ENCODE measurements at places on chromosomes 4 and X.

- DNase-seq = no peak
These were observed 50.7 kb upstream of the NLGN4X start for GRCh38 chrX:6279277-6279909.

- DNase-seq = no peak
These were observed 111.3 kb downstream of the GATB start for GRCh38 chr4:151649479-151649878.

GRCh38 chr4:175412161-175412560 lies 399.9 kb downstream of the GPM6A start:
- DNase-seq = no peak

DNA sequence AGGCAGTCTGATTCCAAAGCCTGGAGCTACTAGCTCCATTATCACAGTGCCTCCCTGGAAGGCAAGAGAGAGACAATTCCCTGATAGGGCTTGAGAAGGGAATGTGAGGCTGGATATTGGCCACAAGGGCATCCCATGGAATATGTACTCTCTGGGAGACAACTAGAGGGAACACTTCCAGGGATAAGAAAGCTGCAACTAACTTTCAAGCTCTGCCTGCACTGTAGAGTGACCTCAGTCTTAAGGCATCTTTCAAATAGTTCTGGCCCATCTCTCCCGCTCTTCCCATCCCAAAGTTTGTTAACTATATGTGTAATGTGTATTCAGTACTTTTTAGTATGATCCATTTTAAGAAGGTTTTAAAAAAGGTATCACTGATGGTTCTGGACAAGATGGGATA lies 13.1 kb upstream of the RNF212 start:
- DNase-seq = no peak

DNA sequence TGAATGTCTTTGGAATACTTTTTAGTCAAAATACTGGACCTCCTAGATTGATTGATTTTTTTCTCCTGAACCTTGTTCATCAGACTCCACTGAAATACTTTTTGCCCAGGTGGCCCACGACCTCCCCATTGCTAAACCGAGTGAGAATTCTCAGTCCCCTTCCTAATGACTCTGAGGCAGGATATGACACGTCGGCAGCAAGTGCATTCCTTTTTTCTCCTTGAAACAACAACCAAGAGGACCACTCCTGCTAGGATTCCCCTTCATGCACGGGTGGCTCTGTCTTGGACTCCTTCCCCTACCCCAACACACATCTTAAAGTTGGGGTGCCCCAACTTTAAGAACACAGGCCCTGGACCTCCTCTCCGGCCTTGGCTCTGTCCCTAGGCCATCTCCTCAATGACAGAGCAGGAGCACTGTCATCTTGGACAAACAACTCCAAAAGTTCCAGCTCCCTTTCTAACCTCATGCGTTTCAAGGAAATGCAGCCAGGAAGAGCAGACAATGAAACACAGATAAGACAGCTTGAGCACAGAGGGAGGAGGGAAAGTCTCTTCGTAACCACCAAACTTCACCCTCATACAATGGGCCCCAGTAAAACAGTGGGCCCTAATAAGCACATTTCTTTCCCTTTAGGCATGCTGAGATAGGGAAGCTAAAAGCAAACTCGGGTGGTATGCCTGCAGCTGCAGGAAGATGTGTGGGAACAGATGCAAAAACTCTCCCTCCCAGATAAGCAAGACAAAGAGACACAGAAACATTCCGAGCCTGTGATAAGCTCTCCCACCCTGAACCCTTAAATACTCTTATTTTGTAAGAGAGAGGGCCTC lies 33.9 kb downstream of the ZBTB49 start:
- no peak for DNase-seq

- no peak for DNase-seq
These were observed 43.8 kb upstream of the CLDN34 start for GRCh38 chrX:9923357-9923756.

DNA sequence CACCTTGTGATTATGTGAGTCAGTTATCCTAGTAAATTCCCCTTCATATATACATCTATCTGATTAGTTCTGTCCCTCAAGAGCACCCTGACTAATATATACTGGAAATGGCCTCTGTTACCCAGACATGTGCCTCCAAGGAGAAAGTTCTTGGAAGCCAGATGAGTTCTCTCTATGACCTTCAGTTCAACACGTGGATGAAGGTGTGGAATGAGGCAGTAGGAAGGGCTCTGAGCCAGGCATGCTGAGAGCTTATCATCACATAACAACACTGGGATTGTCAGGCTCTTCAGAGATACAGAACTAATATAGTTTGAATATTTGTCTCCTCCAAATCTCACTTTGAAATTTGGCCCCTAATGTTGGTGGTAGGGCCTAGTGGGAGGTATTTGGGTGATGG lies 44.4 kb upstream of the DHRSX start:
- DNase-seq = no peak

DNA sequence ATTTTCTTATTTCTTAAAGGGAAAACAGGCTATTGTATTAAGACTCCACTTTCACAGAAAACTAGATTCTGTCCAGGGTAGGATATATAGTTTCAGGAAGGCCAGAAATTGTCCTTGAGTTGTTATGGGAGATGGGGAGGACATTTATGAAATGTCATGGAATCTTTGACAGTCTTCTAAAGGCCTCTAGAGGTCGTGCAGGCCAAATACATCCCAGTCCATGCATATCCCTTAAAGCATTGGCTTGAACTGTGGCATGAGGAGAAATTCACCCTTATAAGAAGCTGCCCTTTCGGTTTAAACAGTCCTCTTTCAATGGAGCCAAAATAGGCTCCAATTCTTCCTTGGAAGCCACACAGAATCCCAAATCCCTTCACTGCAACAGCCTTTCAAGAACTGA lies 183.6 kb upstream of the NOCT start:
- DNase-seq = no peak

- DNase-seq = no peak
These were observed 1757.3 kb downstream of the PCDH7 start for GRCh38 chr4:32477518-32477917.

DNA sequence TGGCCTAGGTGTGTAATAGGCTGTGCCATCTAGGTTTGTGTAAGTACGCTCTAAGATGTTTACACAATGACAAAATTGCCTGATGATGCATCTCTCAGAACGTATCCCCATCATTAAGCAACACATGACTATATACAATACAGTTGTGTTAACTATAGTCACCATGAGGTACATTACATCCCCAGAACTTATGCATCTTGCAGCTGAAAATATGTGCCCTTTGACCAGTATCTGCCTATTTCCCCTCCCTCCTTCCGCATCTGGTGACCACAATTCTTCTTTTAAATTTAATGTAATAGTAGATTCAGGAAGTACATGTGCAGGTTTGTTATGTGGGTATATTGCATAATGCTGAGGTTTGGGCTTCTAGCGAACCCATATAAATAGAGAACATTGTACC lies 239.8 kb upstream of the IL1RAPL1 start:
- DNase-seq = no peak

- DNase-seq = no peak
These were observed 213.3 kb downstream of the ANKRD50 start for GRCh38 chr4:124499261-124499660.

DNA sequence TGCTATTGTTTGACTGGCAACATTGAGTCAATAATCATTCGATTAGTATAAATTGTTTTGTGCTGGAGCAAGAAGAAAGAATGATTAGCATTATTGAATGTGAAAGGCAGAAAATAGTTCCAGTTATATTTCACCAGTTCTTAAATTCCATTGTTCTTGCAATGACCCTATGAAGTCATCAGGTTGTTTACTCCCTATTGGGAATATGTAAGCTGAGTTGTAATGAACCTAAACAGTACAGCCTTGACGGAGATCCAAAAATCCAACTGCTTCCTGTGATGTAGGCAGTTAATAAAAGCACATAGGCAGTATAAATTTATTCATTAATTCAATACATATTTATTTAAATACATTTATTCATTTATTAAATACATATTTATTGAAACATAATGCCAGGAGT lies 947.5 kb downstream of the PCDH7 start:
- DNase-seq = no peak

GRCh38 chr4:2337131-2337723 lies 75.3 kb upstream of the MXD4 start:
- no peak for DNase-seq

DNA sequence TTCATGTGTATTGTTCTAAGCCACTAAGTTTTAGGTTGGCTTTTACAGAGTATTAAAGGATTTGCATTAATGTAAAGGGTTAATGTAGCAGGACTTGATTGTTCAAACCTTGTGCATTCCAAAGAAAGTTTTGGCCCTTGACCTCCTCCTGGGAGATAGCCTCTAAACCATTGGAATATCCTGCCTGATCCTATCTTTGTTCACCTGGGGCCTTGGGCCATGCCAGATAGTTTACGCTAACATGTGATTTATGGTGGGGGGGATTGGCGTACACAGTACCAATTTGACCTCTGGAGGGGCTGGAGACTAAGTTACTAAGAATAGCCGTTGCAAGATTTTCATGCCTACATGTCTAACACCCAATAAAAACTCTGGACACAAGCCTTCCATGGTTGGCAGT lies 1002.7 kb upstream of the PABPC4L start:
- DNase-seq = no peak

Data from stimulated activated naive CD4-positive, alpha-beta T cell (primary cell).